Stimulated activated CD8-positive, alpha-beta memory T cell treated with anti-CD3 and anti-CD28 coated beads, Interleukin-15, amount 100 ng/mL, for 48 hours (primary cell): ENCODE measurements at places on chromosomes 4 and X.

- DNase-seq: no peak
Measured at GRCh38 chr4:159273141-159273438, 170.2 kb downstream of the RAPGEF2 start.

DNA sequence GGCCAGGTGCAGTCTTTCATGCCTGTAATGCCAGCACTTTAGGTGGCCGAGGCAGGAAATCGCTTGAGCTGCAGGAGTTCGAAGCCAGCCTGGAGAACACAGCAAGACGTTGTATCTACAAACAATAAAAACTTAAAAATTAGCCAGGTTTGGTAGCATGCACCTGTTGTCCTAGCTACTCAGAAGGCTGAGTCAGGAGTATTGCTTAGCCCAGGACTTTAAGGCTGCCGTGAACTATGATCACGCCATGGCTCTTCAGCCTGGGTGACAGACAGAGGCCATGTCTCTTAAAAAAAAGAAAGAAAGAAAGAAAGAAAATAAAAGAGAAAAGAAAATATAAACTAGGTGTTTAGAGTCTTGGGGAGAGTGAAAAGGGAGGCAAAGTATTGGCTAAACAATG, 96.4 kb upstream of the PDE5A start:
- DNase-seq: no peak

- no peak for DNase-seq
Measured at GRCh38 chr4:124432500-124432899, 280.0 kb downstream of the ANKRD50 start.

DNA sequence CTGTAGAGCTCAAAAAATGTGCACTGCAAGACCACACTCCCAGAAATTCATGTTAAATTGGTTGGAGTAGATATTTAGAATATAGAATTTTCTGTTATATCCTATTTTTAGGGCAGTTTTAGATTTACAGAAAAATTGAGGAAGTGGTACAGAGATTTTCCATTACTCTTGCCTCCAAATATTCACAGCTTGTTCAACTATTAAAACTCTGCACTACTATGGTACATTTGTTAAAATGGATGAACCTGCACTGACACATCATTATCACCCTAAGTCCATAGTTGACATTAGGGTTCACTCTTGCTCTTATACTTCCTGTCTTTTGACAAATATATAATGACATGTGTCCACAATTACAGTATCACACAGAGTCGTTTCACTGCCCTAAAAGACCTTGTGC, 1724.5 kb downstream of the C4orf33 start:
- no peak for DNase-seq

DNA sequence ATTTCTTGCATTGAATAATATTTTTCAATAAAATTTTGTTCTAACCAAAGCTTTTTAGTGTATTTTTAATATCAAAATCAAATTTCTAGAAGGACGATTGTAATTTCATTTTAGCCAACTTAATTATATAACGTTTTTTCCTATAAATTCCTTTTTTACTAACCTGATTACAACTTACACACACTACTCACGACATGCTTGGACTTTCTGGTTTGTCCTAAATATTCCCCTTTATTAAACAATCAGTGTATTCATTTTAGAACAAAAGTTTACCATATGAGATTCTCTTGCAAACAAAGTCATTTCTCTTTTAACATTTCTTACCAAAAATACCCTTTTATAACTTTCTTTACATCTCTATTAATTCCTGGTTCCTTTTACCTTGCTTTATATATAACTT, 173.7 kb downstream of the PWWP3B start:
- no peak for DNase-seq

DNA sequence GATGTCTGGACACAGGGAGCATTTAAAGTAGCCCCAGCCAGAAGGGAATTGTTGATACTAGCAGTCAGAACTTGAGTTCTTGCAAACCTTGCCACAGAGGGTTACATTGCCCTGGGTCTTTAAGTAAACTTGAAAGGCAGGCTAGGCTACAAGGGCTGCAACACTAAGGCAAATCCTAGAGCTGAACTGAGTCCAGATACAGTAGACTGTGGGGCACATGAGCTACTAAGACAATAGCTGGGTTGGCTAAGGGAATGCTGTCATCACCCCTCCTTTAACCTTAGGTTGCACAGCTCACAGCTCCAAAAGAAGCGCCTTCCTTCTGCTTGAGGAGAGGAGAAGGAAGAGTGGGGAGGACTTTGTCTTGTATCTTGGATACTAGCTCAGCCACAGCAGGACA, 35.6 kb downstream of the SH3BGRL start:
- DNase-seq: no peak

DNA sequence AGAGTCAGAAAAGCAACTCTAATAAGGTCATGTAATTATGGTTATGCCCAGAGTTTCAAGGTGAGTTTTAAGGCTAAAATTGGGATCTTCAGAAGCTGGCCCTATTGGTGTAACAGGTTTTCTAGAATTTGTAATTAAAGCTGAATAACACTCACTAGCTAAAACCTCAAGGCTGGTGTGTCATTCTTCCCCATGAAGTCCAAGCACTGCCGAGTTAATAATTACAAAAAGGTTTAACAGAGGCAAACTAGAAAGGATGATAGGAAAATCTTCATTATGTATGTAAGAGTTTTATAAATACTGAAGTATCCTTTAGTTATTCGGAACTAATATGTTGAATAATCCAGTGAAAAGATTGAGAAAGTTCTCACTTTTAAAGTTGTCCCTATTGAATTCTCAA, 34.3 kb downstream of the MXRA5 start:
- no peak for DNase-seq

DNA sequence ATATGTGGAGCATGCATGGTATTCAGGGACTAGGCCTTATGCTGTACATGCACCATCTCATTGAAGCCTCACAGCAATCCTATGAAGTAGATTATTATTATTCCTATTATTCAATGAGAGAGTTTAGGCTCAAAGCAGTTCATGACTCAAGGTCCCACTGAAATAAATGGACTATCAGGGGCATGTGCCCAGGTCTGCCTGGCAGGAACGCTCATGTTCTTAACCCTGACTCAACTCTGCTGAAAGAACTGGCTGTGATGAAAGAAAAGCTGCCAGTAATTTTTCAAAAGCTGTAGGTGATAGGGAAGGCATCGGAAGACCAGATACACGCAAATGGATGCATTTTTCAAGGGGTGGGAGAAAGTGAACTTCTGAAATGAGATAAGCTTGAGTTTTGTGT, 243.4 kb downstream of the PTTG2 start:
- no peak for DNase-seq

- DNase-seq: no peak
Measured at GRCh38 chr4:165894159-165894558, 21.1 kb downstream of the TLL1 start.

GRCh38 chr4:21320034-21320433, 619.8 kb downstream of the PACRGL start:
- DNase-seq: no peak

DNA sequence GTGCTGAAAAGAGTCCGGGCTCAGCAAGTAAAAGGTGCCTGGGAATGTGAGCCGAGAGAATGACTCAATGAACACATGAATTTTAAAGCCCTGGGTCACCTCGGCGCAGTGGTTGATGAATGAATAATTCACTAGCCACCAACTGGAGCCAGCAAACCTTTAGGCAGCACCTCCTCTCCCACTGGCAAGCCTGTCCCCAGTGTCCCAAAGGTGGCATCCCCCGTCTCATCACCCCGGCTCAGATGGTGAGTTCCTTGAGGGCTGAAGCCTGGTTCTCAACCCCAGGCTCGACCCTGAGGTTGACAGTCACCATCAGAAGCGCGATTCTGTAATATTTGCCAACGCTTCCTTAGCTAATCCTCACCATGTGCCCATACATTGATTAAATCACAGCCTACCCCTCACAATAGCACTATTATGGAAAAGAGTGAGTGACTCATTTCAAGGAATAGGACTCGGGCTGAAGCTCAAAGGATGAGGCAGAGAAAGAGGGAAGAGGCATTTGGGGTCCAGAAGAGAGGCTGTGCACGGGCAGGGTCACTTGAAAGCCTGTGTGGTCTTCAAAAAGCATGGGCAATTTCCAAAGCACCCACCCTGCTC, 2.7 kb upstream of the CCNQ start:
- no peak for DNase-seq

DNA sequence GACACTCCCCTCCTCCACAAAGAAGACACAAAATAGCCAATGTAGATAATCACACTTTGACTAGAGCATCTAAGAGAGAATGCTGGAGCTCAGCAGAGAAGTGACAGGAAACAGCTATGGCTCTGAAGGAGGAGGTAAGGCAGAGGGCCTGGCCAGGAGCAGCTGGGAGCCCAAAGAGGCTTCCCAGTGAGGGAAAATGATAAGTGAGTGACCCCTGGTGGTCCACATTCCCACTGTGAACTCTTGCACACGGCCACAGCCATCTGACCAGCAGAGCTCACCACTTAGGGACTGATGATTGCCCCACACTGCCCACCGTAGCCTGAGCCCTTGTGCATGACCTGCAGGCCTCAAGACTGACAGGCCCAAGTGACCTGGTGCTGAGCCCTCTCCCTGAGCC, 162.7 kb upstream of the GALNTL6 start:
- no peak for DNase-seq

GRCh38 chrX:72107320-72107719, 24.4 kb downstream of the RTL5 start:
- no peak for DNase-seq

GRCh38 chr4:87838890-87839591, 6.3 kb downstream of the MEPE start:
- no peak for DNase-seq

GRCh38 chrX:77347572-77347971, 99.6 kb upstream of the FGF16 start:
- no peak for DNase-seq

- DNase-seq: no peak
Measured at GRCh38 chrX:42119076-42119475, 195.7 kb upstream of the CASK start.

DNA sequence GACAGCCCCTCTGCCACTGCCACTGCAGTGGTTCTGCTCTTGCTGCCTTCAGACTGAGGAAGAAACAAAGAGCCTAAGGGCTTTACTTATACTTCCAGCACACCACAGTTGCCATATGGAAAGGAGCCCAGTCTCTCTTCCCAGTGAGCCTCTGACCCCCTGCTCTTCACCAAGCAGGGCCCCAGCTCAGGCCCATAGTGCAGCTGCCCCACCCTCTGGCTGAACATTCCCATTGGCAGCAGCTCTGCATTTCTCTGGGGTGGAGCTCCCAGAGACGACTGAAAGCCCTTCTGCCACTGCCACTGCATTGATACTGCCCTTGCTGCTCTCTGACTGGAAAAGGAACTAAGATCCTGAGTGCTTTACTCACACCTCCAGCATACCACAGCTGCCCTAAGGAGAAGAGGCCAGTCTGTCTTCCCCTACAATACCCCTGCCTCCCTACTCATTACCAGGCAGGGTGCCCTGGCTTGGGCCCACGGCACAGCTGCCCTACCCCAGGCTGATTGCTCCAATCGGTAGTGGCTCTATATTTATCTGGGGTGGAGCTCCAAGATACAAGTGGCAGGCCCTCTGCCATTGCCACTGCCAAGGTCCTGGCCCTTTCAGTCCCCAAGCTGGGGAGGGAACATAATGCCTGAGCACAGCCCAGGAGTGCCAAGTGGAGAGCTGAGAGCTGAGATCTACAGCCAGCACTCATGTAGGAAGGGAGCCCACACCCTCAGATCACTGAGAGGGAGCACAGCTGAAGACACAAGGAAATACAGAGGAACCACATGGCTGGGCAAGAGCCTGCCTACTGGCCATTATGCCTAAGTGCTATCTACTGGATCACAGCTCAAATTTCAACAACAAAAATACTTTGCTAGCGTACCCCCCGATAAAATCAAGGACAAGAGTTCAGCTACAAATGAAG, 36.0 kb downstream of the AWAT2 start:
- DNase-seq: no peak

DNA sequence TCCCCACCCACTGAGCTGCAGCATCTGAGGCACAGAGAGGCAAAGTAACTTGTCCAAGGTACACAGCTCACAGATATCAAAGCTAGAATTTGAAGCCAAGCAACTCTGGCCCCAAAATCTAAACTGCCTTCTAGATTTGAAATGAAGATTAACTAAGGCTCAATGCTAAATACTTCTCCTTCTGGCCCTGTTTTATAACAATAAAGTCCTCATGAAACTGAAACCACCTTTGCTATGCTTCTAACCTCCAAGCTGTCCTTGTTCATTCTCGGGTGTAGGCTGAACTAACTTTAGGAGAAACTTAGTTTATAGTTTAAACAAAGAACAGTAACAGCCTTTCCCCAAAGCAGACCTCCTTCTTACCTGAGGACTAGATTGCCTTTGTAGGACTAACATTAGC, 93.6 kb downstream of the DCTD start:
- no peak for DNase-seq

GRCh38 chr4:78057600-78058550, 752 bp downstream of the FRAS1 start:
- DNase-seq: no peak

- no peak for DNase-seq
Measured at GRCh38 chr4:184028561-184029374, 123.7 kb downstream of the STOX2 start.

- DNase-seq: no peak
Measured at GRCh38 chr4:138595731-138596460, 353.7 kb upstream of the SLC7A11 start.

- DNase-seq: no peak
Measured at GRCh38 chr4:121998024-121998423, 46.2 kb upstream of the TRPC3 start.

GRCh38 chr4:185958094-185958747, 110.7 kb upstream of the TLR3 start:
- no peak for DNase-seq

GRCh38 chrX:101348452-101349192, at the start of gene TIMM8A:
TSS of gene TIMM8A (minus strand) at chrX:101348742. CDS start at chrX:101348664, 78 bp downstream.
- peak; percentile 69 for DNase-seq

DNA sequence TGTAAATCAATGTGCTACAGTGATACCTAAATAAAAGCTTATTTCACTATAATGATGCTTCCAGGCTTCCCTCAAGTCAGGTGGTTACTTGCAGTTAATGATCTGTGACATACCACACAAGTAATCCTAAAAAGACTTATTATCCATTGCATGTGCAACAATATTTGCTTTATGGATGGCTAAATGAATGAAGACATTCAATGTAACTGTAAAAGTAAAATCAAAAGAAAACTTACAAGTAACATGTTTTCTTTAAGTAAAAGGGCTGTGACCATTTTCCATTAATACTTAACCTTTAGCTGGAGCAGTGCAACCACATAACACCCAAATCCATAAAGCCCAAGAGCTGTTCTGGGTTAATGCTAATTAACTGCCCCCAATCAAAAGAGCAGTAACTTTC, 42.6 kb downstream of the RAB28 start:
- DNase-seq: no peak

- DNase-seq: peak; percentile 41
Measured at GRCh38 chr4:184792950-184793555, 32.7 kb downstream of the ACSL1 start.

DNA sequence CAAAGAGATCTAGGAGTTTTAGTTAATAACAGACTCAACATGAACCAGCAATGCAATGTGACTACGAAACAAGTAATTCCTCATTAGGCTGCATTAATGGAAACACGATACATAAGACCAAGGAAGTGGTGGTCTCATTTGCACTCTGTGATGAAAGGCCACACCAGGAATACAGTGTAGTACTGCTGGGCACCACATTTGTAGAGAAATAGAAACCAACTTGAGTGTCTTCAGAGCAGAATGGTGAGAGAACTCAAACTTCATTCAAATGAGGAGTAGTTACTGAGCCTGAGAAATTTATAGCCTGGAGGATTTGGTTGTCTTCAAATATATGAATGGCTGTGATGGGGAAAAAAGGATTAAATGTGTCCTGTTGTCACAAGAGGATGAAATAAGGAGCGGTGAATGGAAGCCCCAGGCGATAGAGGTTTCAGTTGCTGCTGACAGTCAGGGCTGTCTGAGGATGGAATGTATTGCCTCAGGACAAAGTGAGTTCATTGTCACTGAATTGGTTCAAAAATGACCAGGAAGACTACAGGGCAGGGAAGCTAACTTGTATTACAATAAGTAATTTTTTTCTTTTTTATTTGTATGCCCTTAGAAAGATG, 50.9 kb downstream of the NFKB1 start:
- no peak for DNase-seq
